Naive B cell (primary cell): ENCODE measurements at places on chromosomes 2 and 18. TPM values are rescaled to one million over a fixed set of nuclear protein-coding genes. Genes with fewer than 3 reads are reported as not detected.

Gene ATP8B1
- 0.27 TPM for polyA plus RNA-seq

- H3K4me3 ChIP-seq = no peak overlapping the region
- H3K27ac ChIP-seq = no peak overlapping the region
- no peak for DNase-seq
- no peaks in the 10 kb centered on the region for H3K36me3 ChIP-seq
Observed at GRCh38 chr2:106701203-106702022, 184.6 kb downstream of the ST6GAL2 start.

GRCh38 chr2:80002568-80003157 is 301.9 kb downstream of the LRRTM1 start:
- no peak overlapping the region for H3K4me3 ChIP-seq
- no peak for DNase-seq

DNA sequence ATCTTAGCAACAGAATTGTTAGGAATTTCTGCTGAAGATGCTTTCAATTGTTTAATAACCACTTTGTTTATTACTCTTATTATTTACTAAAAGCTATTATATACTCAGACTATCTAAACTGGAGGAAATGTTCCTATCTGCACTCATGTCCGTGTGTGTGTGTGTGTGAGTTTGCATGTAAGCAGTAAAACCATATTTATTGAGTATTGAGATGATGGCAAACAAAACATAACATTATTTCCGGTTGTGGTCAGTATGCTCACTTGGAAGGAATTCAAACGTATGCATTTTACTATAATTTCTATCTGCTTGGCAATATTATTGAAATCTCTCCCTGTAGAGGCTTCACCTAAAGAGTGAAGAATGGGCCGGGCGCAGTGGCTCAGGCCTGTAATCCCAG is 43.0 kb upstream of the ZNF804A start:
- H3K36me3 ChIP-seq = no peaks in the 10 kb centered on the region
- no peaks in the 10 kb centered on the region for H3K27me3 ChIP-seq
- H3K4me3 ChIP-seq = no peak overlapping the region
- no peak overlapping the region for H3K27ac ChIP-seq

Gene IL1B
- not detected for polyA plus RNA-seq

DNA sequence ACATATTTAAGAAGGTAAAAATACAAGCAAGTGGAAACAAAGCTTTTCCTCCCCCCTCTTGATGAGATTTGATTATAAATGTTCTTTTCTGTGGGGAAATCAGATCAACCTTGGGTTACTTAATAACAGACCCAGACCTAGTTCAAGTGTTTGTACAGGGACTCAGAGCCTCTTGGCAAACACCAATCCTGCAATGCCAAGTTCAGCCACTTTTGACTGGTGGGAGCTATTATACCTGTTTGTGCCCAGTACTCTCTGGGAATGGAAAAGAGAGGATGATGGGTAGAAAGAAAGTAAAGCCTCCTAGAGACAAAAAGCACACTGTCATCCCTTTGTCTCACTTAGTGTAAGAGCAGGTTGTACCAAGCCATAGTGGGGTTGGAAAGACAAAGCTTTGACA is 63.8 kb upstream of the EPHA4 start:
- H3K4me3 ChIP-seq = no peak overlapping the region
- H3K27me3 ChIP-seq = no peaks in the 10 kb centered on the region
- no peaks in the 10 kb centered on the region for H3K4me1 ChIP-seq
- H3K36me3 ChIP-seq = no peaks in the 10 kb centered on the region

GRCh38 chr2:98623657-98624056 is 15.3 kb downstream of the UNC50 start:
- no peaks in the 10 kb centered on the region for H3K4me1 ChIP-seq
- H3K27ac ChIP-seq = no peak overlapping the region
- DNase-seq = no peak
- H3K27me3 ChIP-seq = no peaks in the 10 kb centered on the region
- H3K4me3 ChIP-seq = no peak overlapping the region

- peaks cover 8% of the 10 kb centered on the region for H3K4me1 ChIP-seq
- no peak for DNase-seq
- no peak overlapping the region for H3K4me3 ChIP-seq
- H3K36me3 ChIP-seq = peaks cover 11% of the 10 kb centered on the region
Observed at GRCh38 chr2:95530734-95531133, 46.2 kb upstream of the TRIM43B start.

Gene ST8SIA5
- not detected for polyA plus RNA-seq

Gene CAPN14
- polyA plus RNA-seq = 1.3 TPM

Gene ZNF385B
- polyA plus RNA-seq = not detected

Gene OXER1
- 1.0 TPM for polyA plus RNA-seq

DNA sequence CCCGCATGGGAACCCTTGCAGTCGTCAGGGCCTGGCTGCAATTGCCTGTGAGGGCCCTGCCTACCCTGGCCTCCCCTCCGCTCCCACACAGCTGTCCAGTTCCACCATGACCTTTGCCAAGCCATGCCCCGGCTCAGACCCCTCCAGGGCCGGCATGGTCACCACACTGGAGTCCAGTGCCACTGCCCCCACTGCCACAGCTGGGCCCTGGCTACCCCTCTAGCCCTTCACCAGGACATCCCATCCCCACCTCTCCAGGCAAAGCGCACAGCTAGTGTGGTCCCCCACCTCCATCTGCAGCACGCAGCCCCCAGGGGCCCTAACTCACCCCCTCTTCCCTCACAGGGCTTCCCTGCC is 70.3 kb upstream of the SMAD7 start:
- peaks cover 53% of the 10 kb centered on the region for H3K4me1 ChIP-seq
- H3K36me3 ChIP-seq = no peaks in the 10 kb centered on the region
- no peaks in the 10 kb centered on the region for H3K27me3 ChIP-seq

GRCh38 chr2:106342831-106343251 is 125.4 kb downstream of the RGPD3 start:
- no peaks in the 10 kb centered on the region for H3K4me1 ChIP-seq
- H3K27me3 ChIP-seq = no peaks in the 10 kb centered on the region
- H3K4me3 ChIP-seq = no peak overlapping the region
- DNase-seq = no peak
- H3K27ac ChIP-seq = no peak overlapping the region

- no peak overlapping the region for H3K4me3 ChIP-seq
- H3K27ac ChIP-seq = no peak overlapping the region
- DNase-seq = no peak
- H3K36me3 ChIP-seq = no peaks in the 10 kb centered on the region
- no peaks in the 10 kb centered on the region for H3K27me3 ChIP-seq
- H3K4me1 ChIP-seq = no peaks in the 10 kb centered on the region
Observed at GRCh38 chr2:25677877-25678276, 4.5 kb upstream of the DTNB start.

GRCh38 chr2:16494836-16495508 is 170.7 kb downstream of the CYRIA start:
- H3K27ac ChIP-seq = no peak overlapping the region
- no peak overlapping the region for H3K4me3 ChIP-seq

GRCh38 chr2:178315488-178315948 is 121.2 kb downstream of the OSBPL6 start:
- H3K4me3 ChIP-seq = no peak overlapping the region
- no peak for DNase-seq
- H3K27me3 ChIP-seq = peaks cover 22% of the 10 kb centered on the region
- no peaks in the 10 kb centered on the region for H3K36me3 ChIP-seq
- H3K27ac ChIP-seq = no peak overlapping the region

DNA sequence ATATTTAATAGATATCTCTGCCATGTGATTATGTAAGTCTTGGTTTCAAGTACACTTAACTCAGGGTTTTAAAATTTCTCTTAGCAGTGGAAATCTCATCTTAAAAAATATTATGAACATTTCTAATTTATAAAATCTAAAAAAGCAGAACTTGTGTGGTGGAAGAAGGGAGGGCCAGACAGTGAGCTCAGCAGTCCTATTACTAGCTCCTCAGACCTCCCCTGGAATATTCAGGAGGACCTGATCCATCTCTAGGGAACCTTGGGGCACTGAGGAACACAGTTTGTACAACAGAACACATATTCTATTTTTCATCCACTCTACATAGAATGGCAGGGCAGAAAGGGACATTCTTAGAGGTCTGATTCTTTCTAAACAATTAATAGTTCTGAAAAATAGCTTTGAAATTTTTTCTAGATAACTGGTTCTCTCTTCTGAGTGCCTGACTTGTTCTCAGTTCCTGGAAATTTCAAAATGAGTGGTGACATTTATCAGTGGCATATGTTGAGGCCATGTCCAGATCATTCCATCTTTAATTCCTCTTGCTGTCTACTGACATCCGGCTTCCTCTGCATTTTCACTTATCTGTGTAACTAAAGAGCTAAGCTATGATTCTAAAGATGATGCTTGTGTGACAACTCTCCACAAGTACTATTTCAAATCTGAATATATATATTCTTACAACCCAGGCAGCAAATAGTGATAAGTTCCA is 8.2 kb upstream of the MAP4K4 start:
- H3K4me3 ChIP-seq = no peak overlapping the region
- H3K4me1 ChIP-seq = peaks cover 13% of the 10 kb centered on the region
- DNase-seq = no peak
- H3K27me3 ChIP-seq = no peaks in the 10 kb centered on the region
- no peak overlapping the region for H3K27ac ChIP-seq

Gene IL18R1
- 1.7 TPM for polyA plus RNA-seq

- DNase-seq = no peak
- no peak overlapping the region for H3K4me3 ChIP-seq
- H3K27ac ChIP-seq = no peak overlapping the region
- H3K27me3 ChIP-seq = no peaks in the 10 kb centered on the region
- H3K36me3 ChIP-seq = peaks cover 36% of the 10 kb centered on the region
Observed at GRCh38 chr2:54629914-54630857, 93.3 kb upstream of the EML6 start.

GRCh38 chr2:75033516-75033915 is 75.1 kb downstream of the POLE4 start:
- no peaks in the 10 kb centered on the region for H3K27me3 ChIP-seq
- H3K4me1 ChIP-seq = no peaks in the 10 kb centered on the region
- H3K27ac ChIP-seq = no peak overlapping the region
- H3K36me3 ChIP-seq = no peaks in the 10 kb centered on the region
- no peak for DNase-seq

DNA sequence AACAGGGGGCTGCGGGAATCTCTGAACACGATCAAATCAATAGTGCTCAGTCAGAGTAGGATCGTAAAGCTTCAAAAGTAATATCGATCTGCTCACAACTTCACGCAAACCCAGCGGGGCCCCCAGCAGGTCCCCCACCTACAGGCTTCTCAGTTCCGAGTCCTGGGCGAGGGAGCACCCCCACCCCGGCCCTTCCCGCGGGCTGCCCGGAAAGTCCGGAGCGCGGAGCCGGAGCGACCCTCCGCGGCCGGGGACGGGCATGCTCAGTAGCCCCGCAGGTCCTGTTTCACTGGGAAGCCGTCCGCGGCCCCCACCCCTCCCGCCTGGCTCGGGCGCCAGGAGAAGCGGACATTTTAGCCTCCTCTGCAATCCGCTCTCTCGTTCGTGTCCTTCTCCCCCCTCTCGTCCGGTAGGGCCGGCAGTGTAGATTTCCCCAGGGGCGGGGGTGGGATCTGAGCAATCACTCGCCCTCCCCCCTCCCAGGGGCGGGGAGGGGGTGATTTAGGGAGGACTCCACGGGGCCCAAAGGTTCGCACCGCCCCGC is 3.3 kb upstream of the SPRED2 start:
- peaks cover 28% of the 10 kb centered on the region for H3K4me1 ChIP-seq
- peak overlapping the region; percentile 48 for H3K27ac ChIP-seq
- peaks cover 47% of the 10 kb centered on the region for H3K27me3 ChIP-seq
- peak overlapping the region; percentile 95 for H3K4me3 ChIP-seq
- no peaks in the 10 kb centered on the region for H3K36me3 ChIP-seq

Gene PRKCE
- 19.8 TPM for polyA plus RNA-seq

Gene HOXD12
- polyA plus RNA-seq = not detected

DNA sequence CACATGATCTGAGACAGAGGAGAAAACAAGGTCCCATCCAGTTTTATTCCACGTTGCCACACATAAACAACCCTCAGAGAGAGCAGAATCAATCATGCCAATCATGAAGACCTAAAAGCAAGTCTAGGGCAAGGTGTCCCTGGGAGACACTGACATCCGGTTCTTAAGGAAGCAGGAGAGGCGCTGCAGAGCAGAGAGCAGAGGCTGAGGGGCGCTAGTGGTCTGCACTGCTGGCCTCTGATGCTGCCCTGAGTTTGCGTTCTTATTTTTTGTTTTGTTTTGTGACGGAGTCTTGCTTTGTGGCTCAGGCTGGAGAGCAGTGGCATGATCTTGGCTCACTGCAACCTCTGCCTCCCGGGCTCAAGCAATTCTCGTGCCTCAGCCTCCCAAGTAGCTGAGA is 83.3 kb downstream of the SMIM21 start:
- no peak overlapping the region for H3K27ac ChIP-seq
- H3K27me3 ChIP-seq = peaks cover 4% of the 10 kb centered on the region
- no peak overlapping the region for H3K4me3 ChIP-seq

- H3K36me3 ChIP-seq = no peaks in the 10 kb centered on the region
- H3K27ac ChIP-seq = no peak overlapping the region
- no peak overlapping the region for H3K4me3 ChIP-seq
- DNase-seq = no peak
- peaks cover 53% of the 10 kb centered on the region for H3K4me1 ChIP-seq
Observed at GRCh38 chr18:62788111-62788510, 72.8 kb downstream of the PHLPP1 start.

DNA sequence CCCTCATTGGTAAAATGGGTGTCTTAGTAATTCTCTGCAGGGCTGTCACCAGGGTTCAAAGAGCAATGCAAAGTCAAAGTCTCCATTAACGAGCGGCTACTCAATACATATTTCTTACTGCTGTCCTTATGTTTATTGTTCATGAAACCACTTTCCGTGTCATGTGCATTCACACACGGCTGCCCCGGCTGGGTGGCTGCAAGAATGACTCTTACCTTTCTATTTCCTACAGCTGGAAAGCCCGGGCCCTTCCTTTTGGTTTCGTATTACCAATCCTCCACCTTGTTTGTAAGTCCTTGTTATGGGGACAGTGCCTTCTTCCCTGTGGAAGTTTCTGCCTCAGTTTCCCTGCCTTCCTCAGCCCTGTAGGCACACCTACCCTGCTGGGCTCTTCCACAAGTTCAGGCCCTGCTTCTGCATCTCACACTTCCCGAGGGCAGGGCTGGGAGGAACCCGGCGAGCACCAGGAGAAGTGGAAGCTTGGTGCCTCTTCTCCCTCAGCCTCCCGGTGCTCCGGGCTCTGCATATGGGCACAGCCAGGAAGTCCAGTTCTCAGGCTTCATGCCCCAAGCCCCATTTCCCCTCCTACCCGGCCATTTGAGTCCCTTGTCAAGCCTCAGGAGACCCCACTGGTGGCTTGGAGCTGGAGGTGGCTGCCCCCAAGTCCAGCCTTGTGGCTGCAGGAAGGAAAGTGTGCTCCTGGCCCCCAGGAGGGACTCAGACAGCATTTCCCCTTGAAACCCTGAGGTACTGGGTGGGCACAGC is 18.7 kb upstream of the ACKR3 start:
- peak overlapping the region; percentile 85 for H3K27ac ChIP-seq
- peak; percentile 59 for DNase-seq
- H3K27me3 ChIP-seq = no peaks in the 10 kb centered on the region
- H3K4me1 ChIP-seq = peaks cover 56% of the 10 kb centered on the region
- H3K4me3 ChIP-seq = peak overlapping the region; percentile 69

Gene ABCB11
- polyA plus RNA-seq = not detected

Gene IL1A
- not detected for polyA plus RNA-seq
